Nasal cavity respiratory epithelium epithelial cell of viscerocranial mucosa (primary cell): ENCODE measurements at places on chromosomes 12 and 14. TPM values are rescaled to one million over a fixed set of nuclear protein-coding genes. Genes with fewer than 3 reads are reported as not detected.

Gene CLEC6A
- not detected in 2 replicates for total RNA-seq

Gene TSPAN8
- total RNA-seq: 0.07 TPM in 1 of 2 replicates, not detected in the other

Gene CD163
- total RNA-seq: not detected in 2 replicates

Gene HRK
- total RNA-seq: under 0.01 TPM in 1 of 2 replicates, not detected in the other

Gene CYP27B1
- 1.5 and 4.1 TPM in 2 replicates for total RNA-seq

Gene WNT1
- total RNA-seq: not detected in 2 replicates

Gene NKX2-1
- not detected in 2 replicates for total RNA-seq

Gene NFE2
- total RNA-seq: not detected in 2 replicates

Gene FGF23
- not detected in 2 replicates for total RNA-seq

Gene GPR132
- under 0.01 and 0.21 TPM in 2 replicates for total RNA-seq

Gene FBLN5
- 0.28 and 0.34 TPM in 2 replicates for total RNA-seq

Gene SSTR1
- total RNA-seq: not detected in 2 replicates

Gene LIN7A
- total RNA-seq: not detected in 2 replicates

Gene PNN
- 15.4 and 33.5 TPM in 2 replicates for total RNA-seq

Gene GALNT8
- total RNA-seq: not detected in 2 replicates

Gene PAPLN
- total RNA-seq: 3.1 and 28.8 TPM in 2 replicates

Gene TMEM119
- total RNA-seq: not detected in 2 replicates

Gene SERPINA9
- not detected in 2 replicates for total RNA-seq
